Gastrocnemius medialis (tissue), 4 donors: ENCODE measurements at places on chromosomes 12 and 14.

DNA sequence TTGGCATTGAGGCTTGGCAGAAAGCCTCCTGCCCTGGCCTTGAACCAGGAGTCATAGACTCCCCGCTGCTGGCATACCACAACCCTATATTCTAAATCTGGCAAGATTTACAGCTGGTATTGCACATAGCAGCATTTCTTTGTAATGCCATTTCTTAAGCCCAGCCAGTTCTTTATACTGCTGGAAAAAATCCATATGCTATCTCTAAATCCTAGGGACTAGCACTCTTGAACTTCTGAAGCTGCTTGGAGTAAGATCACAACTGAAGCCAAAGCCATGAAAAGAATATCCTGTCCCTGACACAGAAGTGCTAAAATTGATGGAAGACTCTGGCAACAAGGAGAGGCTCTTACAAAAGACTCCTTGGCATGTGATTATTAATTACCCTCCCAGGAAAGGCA is 89.3 kb downstream of the KCNC2 start:
- DNase-seq = no peak

DNA sequence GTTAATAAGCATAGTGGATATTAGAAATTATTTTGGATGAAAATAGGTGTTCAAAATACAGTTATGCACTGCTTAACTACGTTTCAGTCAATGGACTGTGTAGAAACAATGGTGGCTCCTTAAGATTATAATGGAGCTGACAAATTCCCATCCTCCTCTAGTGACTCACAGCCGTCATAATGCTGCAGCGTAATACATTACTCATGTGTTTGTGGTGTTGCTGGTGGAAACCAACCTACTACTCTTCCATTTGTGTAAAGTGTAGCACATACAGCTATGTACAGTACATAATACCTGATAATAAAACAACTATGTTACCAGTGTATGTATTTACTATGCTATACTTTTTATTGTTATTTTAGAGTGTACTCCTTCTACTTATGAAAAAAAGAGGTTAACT is 111.2 kb upstream of the TMCC3 start:
- no peak for DNase-seq

- DNase-seq = no peak
Observed at GRCh38 chr12:127722611-127723010, 544.4 kb upstream of the TMEM132C start.

DNA sequence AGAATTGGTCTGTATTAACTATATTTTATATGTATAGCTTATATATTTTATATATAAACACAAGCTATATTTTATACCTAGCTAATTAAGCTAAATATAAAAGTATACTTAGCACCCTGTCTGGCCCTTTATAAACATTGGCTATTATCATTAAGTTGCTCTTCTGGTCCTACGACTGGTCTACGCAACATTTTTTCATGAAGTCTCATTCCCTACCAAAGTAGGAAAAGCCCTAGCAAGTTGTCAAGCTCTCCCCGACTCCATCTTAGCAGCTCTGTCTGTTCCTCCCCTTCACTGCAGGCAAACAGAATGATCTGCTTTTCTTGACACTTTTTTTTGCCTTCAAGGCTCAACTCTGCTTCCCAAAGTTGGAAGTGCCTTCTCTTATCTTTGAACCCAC is 36.7 kb upstream of the ELK3 start:
- no peak for DNase-seq

- peak; percentile 15 for DNase-seq
Observed at GRCh38 chr12:10395390-10395998, 5.7 kb upstream of the KLRK1 start.

GRCh38 chr12:126570566-126570965 is 1505.3 kb downstream of the AACS start:
- DNase-seq = no peak

DNA sequence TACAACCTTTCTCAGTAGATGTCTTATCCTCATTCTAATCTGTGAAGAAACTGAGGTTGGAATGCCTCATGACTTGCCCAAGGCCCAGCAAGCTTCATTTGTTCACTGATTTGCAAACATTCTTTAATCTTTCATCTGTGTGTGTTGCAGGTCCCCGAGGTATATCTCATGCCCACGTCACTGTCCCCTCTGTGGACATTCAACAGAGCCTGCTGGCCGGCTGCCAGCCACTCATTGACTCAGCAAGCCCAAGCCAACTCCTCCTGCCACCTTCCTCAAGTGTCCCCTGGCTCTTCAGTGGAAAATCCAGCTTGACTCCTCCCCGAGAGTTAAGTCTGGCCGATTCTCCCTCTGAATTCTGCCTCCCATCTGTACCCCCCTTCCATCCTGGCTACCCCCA is 1.9 kb upstream of the DCAF4 start:
- DNase-seq = no peak

DNA sequence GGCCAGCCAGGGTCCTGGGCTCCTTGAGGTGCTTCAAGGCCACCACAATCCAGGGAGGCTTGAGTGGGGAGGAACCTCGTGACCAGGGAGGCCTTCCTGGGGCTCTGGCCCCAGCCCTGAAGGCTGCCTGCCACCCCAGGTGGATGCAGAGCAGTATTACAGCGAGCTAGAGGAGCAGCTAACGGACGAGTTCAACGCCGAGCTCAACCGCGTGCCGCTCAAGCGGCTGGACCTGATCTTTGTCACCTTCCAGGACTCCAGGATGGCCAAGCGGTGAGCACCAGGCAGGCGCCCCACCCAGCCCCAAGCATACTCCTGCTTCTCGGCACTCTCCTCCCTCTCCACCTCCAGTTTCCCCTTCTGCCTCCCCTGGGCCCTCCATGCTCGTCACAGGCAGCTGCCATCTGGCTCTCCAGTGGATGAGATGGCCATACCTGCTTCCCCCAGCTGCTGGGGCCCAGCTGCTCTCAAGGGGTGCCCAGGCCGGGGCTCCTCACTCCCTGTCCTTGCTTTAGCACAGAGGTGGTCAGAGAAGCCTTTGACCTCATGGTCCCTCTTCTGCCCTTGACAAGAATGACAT is 30.6 kb downstream of the NGB start:
- DNase-seq = no peak

- DNase-seq = no peak
Observed at GRCh38 chr12:64792128-64792527, 32.3 kb upstream of the TBC1D30 start.

GRCh38 chr14:92448786-92449185 is 64.8 kb upstream of the RIN3 start:
- DNase-seq = no peak

GRCh38 chr14:81561084-81561775 is 27.6 kb upstream of the SEL1L start:
- no peak for DNase-seq

- DNase-seq = no peak
Observed at GRCh38 chr12:131060011-131060703, 106.5 kb downstream of the ADGRD1 start.

GRCh38 chr12:6745741-6746525 is 7.0 kb downstream of the MLF2 start:
- DNase-seq = no peak

DNA sequence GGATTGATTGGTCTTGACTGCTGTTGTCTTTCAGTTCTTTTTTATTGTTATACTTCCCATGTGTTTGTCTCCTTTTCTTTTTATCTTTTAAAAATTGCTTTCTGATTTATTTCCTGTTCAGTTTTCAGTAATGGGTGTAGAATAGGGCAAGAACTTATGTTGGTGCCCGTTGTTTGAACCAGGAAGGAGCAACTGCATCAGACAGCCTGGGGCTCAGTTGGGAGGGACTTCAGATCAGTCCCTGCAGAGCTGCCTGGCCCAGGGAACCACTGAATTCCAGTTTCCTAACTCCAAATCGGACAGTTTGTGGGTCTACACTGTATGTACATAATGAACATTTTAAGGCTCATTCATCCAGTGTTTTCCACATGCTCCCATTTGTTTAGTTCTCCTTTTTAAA is 64.9 kb downstream of the FBXO34 start:
- no peak for DNase-seq

- DNase-seq = no peak
Observed at GRCh38 chr12:101002696-101003419, 207.2 kb downstream of the SLC5A8 start.

DNA sequence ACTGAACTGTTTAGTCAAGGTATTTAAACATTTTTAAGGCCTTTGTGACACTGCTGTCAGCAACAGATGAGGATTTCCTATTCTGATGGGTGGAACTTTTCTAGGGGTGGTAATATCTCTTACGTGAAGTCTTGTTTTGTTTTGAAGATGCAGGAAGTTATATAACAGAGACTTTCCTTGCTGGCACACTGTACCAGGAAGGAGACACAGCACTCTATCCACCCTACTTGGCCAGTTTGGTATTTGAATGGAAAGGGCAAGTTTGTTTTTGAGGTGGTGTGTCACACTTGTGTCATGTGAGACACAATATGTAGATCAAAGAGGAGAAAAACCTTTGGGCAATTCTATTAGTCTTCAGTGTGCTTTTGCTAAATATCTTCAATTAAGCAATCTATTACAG is 51.6 kb upstream of the SRP54 start:
- DNase-seq = no peak

DNA sequence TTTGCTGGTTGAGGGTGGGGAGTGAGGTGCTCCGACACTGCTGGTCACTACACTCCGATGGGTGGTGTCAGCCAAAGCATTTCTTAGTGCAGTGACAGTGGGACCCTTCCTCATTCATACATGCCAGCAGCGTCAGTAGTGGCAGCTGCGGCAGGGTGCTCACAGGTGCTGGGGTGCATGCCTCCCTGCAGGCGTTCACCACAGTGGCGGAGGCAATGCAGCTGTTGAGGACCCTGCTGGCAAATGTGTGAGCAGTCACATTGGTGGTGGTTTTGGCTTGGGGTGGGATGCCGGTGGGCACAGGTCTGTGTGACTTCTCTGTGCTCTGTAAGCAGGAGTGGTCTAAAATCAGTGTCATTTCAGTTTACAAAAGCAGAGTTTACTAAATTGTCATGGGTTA is 464.6 kb downstream of the FUT8 start:
- DNase-seq = no peak

DNA sequence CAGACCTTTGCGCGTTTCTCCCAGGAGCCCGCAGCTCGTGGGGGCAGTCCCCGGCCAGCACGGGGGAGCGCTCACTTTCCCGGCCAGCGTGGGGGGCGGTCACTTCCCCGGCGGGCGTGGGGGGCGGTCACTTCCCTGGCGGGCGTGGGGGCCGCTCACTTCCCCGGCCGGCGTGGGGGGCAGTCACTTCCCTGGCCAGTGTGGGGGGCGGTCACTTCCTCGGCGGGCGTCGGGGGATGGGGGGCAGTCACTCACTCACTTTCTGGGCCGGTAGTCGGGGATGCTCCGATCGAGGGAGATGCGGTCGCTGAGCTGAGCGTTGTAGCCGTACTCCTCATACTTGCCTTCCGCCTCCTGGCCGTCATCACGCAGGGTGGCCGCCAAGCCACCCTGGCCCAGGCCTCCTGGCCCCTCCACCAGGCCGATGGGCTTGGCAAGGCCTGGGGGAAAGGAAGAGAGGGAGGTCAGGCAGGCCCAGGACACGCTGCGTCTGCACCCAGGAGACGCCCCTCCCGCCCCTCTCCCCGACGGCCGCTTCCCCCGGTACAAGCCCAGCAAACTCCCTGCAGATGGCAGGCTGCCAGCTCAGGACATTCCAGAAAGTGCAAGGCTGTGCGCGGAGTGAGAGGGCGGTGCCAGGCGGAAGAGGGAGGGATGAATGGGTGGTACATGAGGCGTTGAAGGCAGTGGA is 43.3 kb downstream of the GALNT9 start:
- DNase-seq = no peak

DNA sequence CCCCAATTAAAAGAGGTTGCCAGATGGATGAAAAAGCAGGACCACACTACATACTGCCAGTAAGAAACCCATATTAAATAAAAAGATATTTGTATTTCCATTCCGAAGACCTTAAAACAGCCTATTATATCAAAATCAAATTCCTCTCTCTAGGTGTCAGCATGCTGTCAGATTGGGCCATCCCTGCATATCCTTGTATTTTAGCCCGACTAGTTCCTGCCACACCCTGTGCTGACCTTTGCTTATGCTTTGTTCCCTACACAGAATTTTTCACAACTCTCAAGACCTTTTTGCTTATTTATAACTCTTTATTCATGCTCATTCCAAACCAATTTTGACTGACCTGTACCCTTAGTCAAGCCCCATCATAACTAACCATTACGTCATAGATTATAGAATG is 12.8 kb downstream of the GSKIP start:
- DNase-seq = no peak

- DNase-seq = no peak
Observed at GRCh38 chr12:50603817-50604639, 99.2 kb downstream of the DIP2B start.

DNA sequence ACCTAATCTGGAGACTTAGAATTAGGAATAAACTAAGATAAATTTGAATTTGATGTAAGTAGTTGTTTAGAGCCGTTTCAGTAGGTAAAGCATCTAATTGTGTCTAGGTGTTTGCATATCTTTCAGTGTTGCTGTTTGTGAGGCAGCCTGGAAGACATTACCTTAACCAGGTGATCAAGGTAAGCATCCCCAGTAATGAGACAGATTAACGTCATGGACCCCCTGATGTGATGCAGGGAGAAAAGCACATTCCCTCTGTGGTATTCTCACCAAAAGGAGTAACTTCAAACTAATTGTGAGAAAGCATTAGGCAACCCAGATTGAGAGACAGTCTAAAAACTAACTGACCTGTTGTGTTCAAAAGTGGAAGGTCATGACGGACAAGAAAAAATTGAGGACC is 251.6 kb downstream of the NUAK1 start:
- DNase-seq = no peak

DNA sequence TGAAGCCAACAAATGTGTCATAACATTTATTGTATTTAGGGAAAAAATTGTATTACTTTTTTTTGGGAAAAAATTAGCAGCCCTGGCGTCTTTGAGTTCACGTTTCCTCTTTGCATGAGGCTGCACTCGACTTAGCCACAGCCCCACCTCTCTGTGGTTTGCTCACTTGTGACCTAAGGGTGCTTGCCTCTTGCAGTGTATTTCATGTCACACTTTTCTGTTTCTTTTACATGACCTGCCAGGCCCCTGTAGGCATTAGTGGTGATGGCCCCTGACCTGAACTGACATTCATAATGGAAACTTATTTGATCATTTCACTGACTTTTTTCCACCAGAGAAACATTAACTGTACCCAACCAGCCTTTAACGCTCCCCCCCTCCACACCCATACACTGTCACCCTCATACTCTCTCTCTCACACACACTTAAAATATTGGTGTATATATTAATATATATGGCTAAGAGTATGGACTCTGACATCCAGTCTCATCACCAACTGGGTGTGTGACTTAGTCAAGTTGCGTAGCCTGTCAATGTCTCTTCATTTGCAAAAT is 122.9 kb downstream of the PRKCH start:
- no peak for DNase-seq

DNA sequence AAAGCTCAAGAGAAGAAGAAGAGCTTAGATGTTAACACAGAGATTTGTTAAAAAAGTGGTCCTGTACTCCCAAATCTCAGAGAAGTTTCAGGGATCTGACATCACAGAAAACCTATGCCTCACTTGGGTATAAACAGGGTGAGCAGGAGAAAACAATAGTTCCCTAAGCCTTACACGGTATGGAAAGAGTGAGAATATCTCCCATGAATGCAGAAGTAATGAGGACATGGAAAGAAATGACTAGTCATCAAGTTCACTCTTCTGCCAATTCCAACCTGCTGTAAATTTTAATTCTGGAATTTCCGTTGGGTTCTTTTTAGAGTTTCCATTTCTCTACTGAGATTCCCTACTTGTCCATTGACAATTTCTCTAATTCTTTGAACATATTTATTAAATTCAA is 6.2 kb upstream of the PTGER2 start:
- no peak for DNase-seq

- DNase-seq = no peak
Observed at GRCh38 chr12:121653999-121654398, 15.5 kb downstream of the MORN3 start.

GRCh38 chr12:126487431-126487980 is 1422.3 kb downstream of the AACS start:
- no peak for DNase-seq
